ENCODE measurements at places on chromosomes 5 and 9.

DNA sequence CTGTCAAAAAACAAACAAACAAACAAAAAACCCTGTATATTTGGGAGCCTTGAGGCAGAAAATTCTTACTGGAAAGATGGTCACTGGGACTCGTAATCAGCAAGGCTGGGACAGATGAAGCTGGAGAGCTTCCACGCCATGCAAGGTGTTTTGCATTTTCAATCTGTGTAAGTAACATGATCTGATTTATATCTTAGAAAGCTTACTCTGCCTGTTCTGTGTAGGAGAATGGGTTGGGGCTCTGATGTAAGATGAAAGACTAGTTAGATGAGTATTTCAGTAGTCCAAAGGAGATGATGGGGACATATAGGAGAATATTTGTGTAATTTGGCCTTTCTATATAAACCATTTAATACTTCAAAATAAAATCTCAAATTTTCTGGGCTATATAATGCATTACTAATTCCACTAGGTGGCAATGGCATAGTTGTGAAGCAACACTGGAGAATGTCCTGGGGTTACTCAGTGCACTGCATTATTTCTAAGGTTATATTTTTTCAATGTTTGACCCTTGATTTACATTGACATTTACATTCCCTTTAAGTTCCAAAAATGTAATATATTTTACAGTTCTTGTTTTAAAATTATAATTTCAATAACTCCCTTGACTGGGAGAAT is 21.9 kb upstream of the FSD1L start:
- DNase-seq: no peak

DNA sequence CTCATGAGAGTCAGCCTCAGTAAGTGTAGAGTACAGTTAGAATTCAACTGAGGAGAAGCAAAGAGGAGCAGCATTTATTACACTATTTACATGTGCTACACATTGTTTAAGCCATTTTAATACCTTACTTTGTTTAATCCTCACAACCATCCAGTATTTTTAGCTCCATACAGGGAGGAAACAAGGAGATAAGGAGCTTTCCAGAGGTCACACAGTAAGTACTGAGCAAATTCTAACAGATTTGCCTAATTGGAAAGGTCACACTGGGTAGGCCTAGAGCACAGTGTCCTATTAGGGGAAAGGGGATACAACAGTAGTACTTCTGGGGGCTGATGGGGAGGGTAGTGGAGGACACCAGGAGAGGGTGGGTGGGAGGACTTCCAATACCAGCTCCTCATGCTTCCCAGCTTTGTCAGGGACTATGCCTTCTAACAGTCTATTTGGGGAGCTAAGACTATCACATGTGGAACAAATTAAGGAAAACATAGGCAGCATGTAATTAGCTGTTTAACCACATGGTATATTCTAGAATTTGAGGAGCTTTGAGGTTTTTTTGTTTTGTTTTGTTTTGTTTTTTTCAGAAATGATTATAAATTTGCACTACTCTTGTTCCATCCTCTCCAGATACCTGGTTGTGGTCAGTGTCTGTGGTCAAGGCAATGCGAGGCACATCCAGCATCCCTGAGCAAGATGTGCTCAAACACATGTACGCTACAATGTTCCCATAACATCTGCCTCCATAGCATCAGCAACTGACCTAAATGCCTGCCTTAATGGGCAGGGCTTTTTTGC is 96.0 kb upstream of the SLC12A2 start:
- no peak for DNase-seq

GRCh38 chr9:130639866-130640555 is 24.4 kb upstream of the PRDM12 start:
- DNase-seq: no peak

- no peak for DNase-seq
Measured at GRCh38 chr5:26310415-26310814, 728.0 kb downstream of the CDH9 start.

DNA sequence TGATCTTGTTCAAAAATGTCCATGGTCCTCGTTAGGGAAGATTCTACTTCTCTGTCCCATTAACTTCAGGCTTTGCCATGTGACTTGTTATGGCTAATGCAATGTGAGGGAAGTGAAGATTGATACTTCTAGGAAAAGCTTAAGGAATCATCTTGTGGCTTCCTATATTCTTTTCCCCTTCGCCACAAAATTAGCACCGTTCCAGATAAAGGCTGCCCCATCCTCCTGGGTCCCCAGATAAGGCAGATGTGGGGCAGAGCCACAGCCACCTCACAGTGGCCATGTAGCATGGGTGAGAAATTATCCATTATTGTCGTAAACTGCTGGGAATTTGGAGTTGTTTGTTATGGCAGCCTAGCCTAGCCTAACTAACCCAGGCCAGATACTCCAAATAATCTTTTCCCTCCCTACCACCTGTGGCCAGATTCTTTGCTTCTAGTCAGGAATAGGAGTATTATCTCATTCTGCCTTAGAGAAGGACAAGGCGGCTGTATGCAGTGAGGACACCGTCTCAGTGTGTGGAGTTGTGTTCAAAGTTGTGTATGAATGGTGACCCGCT is 31.9 kb upstream of the BOD1 start:
- no peak for DNase-seq

- DNase-seq: no peak
Measured at GRCh38 chr5:20522905-20523482, 535.0 kb upstream of the CDH18 start.

DNA sequence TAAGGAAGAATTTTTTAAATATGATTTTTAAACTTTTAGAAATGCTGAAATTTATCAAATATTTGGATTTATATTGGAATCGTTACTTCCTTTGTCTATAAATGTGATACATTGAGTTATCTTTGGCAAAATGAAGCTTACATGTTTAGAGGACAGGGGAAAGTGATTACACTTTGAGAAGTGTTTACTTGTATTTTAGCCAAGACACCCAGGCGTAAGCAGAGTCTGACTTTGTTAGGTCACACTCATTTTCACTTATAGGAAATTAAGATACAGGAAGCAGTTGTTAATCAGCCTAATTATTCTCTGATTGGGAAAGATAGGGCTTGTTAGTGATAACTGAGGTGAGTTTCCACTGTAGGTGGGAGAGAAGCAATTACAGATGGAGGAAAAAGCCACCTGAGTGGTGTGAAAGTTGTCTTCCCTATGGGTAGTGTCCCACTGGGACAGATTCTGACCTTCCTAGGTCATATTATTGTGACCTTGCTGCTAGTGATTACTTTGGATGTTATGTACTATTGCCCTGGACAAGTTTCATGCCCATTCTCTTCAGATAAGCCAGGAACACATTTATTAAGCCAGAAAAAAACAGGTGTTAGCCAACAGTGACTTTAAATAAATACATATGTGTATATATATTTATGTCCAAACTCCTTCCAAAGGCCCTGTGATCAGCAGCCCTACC is 88.7 kb downstream of the UHRF2 start:
- DNase-seq: no peak

- peak; percentile 54 for DNase-seq
Measured at GRCh38 chr9:107172160-107172978, 110.7 kb upstream of the RAD23B start.

DNA sequence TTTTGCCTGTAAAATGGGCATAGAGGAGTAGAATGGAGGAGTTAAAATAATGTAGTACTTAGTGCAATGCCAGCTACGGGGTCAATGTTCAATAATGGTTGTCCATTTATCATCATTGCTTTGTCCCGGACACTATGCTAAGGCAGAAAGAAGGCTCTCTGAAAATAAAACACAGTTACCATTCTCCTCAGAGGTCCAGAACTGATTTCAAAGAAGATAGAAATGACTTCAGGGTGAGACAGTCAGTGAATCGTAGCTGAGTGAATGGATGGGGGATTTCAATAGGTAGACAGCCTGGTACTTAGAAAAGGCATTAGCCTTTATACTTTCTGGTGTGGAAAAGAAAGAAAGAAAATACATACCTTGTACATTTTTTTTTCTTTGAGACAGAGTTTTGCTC is 1.2 kb upstream of the AK3 start:
- DNase-seq: no peak

DNA sequence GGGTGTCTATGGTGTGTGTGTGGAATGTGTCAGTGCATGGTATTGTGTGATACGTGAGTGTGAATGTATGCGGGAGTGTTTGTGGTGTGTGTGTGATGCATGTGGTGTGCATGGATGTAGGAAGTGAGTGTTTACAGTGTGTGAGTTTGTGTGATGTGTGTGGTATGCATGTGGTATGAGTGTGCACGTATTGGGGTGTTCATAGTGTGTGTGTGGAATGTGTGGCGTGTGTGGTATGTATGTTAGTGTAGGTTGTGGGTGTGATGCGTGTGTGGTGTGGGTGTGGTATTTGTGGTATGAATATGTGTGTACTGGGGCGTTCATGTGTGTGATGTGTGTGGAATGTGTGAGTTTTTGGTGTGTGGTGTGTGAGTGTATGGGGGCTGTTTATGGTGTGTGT is 40.1 kb upstream of the BICD2 start:
- no peak for DNase-seq

- DNase-seq: no peak
Measured at GRCh38 chr5:159324986-159325385, 5.3 kb downstream of the IL12B start.

DNA sequence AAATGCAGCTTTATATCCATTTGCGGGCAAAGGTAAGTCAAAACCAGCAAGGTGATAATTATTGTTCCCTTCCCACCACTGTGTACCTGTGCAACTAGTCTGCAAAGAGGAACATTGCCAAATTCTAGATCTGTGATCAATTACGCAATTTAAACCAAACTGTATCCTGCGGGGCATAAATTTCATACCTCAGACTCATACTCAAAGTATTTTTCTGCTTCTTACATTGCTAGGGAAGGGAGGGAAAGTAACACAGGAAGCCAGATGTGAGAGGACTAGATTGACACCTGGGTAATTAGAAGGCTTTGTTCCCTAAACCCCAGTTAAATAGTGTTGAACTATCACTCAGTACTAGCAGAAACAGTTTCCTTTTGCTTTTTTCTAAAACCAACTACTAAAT is 240.2 kb upstream of the ZNF608 start:
- no peak for DNase-seq

DNA sequence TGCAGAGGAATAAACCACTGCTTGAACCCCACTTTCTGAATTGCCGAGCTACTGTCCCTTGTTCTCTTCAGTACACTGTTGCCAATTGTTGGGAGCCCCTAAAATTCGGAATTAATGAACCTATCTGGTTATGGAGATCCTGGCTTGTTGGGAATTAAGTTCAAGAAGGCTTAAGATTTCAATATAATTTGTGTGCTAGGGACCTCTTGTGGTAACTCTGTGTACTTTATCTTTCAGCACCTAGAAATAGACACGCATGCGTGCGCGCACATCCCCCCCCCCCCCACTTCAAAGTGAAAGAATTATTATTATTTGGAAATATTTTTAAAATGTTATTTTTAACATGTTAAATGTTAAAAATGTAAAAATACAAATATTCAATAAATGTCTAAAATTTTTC is 53.3 kb upstream of the FAM169A start:
- no peak for DNase-seq

- DNase-seq: no peak
Measured at GRCh38 chr5:111447822-111448221, 64.5 kb downstream of the STARD4 start.

- no peak for DNase-seq
Measured at GRCh38 chr9:93033531-93033930, 25.0 kb upstream of the SUSD3 start.

GRCh38 chr5:170701334-170701733 is 82.2 kb upstream of the GABRP start:
- no peak for DNase-seq

DNA sequence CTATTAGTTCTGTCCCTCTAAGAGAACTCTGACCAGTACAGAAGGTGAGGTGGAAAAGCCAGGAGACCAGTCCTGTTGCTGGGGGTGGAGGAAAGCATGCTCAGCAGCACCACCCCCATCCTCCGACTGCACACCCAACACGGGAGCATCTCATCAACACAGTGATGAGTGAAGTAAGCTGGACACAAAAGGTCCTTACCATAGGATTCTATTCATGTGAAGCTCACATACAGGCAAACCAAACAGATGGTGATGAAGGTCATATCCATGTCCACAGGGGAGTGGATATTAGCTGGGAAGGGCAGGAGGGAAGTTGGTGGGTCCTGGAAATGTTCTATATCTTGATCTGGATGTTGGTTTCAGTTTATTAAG is 14.8 kb upstream of the MARCHF6 start:
- no peak for DNase-seq

- no peak for DNase-seq
Measured at GRCh38 chr5:45521067-45521466, 175.1 kb downstream of the HCN1 start.

GRCh38 chr5:15695215-15695731 is 195.3 kb downstream of the FBXL7 start:
- no peak for DNase-seq

- DNase-seq: no peak
Measured at GRCh38 chr5:170361116-170361515, 28.1 kb downstream of the KCNMB1 start.

GRCh38 chr5:115558388-115558956 is 13.9 kb upstream of the FEM1C start:
- DNase-seq: no peak

- DNase-seq: no peak
Measured at GRCh38 chr9:78707080-78707479, 410.2 kb downstream of the PSAT1 start.

GRCh38 chr5:74035521-74035937 is 409.5 kb downstream of the ARHGEF28 start:
- DNase-seq: no peak

DNA sequence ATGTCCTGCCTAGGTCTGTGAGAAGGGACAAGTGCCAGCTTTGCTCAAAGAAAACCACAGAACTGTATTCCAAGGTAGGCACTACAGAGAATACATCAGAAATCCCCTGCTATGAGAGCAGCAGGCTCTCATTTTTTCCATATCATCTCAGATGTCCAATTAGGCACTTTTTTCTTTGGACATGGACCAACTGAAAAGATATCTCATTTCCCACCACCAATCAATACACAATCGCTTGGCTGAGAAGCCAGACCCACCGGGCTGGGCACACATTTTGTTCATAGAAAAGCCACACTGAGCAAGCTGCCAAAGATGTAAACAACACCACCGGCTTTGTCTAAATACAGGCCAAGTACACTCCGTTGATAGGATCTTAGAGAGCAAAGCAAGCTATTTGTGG is 25.9 kb downstream of the STOM start:
- no peak for DNase-seq

- no peak for DNase-seq
Measured at GRCh38 chr5:78546276-78546996, 102.1 kb downstream of the LHFPL2 start.

- DNase-seq: no peak
Measured at GRCh38 chr9:85892401-85892800, 48.5 kb upstream of the NAA35 start.

- DNase-seq: no peak
Measured at GRCh38 chr5:116544531-116545241, 29.9 kb downstream of the SEMA6A start.

DNA sequence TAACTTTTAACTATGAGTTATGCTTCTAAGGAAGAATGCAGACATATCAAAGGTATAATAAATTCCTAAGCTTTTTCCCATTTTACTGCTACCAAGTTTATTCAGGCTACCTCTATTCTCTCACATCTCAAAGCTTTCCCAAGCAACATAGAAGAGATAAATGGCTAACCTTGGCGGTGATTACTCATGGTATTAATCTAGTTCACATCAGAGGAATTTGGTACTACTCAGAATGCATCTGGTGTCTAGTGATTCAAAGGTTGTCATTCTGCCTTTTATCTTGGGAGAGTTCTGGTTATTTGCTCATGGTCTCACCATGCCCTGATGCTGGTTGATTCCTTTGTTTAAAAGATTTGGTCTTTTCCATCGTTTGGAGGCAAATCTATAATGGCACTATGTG is 182.7 kb downstream of the TAF11L14 start:
- DNase-seq: no peak

- DNase-seq: no peak
Measured at GRCh38 chr5:170941788-170942187, 80.0 kb downstream of the RANBP17 start.

- DNase-seq: no peak
Measured at GRCh38 chr9:123517512-123517911, 161.5 kb downstream of the CRB2 start.
